ENCODE measurements at places on chromosomes 6 and 20.

GRCh38 chr20:52402950-52403349, 211.4 kb upstream of the ZFP64 start:
- no peak for DNase-seq

DNA sequence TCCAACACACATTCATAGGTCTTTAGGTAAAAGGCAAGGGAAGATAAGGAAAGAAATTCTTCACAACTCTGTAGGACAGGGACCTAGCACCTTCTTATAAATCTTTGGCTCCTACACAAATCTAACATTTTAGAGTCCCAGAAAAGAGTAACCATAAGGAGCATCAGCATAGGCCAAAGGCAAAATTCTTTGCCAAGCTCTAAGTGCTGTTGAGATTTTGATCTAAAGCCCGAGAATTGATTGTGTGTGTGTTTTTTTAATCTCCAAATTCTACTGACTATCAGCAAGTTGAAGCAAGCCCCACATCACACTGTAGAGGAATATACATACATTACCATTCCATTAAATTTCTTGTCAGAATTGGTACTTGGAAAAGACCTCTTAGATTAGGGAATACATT, 233.6 kb downstream of the BTBD9 start:
- no peak for DNase-seq

DNA sequence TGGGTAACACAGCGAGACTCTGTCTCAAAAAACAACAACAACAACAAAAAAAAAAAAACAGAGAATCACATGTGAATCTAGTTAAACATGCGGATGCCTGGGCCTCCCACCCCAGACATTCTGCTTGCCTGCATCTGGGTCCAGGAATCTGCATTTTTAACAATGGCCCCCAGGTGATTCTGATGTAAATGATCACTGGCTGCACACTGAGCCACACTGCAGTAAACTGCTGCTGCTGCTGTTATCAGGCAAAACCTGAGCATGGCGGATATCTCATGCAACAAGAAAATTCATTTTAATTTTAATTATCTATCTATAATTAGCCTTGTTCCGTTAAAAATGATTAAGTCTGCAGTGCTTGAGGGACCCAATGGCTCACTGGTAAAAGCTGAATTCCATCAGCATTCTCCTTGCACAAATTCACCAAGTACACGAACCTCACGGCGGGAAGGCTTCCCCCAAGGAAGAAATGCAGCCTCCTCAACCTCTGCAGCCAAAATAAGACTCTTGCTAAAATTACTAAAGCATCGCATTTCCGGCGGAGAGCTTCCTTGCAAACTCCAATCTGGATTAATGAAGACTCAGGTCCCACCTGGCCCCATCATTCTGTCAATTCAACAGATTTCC, 81.6 kb upstream of the SNX9 start:
- no peak for DNase-seq

DNA sequence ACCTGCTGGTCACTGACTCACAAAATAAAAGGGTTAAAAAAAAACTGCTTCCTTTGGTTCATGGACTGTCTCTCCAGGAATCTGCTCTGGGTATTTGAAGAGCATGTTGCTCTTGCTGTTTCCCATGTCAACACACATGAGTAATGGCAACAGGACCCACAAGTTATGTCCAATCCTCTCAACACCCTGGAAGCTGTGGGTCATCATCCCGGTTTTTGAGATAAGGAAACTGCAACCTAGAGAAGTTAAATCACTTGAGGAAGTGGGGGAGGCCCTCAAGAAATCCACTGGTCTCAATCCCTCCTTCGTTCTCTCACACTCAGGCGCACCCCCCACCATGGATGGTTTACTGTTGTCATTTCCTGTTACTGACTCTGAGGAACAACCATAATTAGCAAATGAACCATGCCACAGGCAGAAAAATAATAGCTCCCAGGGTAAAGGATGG, 12.4 kb downstream of the MAP1LC3A start:
- no peak for DNase-seq

DNA sequence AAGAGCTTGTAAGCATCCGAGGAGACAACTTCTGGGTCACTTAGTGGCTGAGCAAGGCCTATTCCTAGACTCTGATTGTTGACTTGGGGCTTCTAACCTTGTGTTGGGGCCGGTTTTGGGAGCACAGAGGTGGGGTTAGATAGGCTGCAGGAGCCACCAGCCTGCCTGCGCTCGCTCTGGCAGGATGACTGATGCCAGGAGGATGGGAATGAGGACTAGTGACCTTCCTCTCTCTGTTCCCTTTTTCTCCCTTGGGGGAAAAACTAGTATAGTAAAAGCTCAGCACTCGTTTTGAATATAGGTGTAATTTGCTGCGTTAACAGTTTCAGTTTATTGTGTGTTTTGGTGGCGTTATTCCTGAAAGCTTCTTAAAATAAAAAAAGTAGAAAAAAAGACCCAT, 141.5 kb downstream of the ARID1B start:
- DNase-seq, result no peak

- no peak for DNase-seq
Measured at GRCh38 chr6:105838171-105838570, 248.0 kb upstream of the PRDM1 start.

DNA sequence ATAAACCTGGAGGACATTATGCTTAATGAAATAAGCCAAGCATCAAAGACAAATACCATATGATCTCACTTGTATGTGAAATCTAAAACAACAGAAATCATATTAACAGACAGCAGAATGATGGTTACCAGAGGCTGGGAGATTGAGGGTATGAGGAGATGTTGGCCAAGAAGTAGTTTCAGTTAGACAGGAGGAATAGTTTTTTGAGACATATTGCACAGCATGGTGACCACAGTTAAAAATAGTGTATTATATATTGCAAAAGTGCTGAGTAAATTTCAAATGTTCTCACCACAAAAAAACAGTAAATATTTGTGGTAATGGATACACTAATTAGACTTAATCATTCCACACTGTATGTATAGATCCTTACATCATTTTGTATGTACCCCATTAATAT, 1.8 kb downstream of the GABRR1 start:
- DNase-seq, result no peak

- no peak for DNase-seq
Measured at GRCh38 chr6:1279065-1279464, 32.8 kb upstream of the FOXQ1 start.

DNA sequence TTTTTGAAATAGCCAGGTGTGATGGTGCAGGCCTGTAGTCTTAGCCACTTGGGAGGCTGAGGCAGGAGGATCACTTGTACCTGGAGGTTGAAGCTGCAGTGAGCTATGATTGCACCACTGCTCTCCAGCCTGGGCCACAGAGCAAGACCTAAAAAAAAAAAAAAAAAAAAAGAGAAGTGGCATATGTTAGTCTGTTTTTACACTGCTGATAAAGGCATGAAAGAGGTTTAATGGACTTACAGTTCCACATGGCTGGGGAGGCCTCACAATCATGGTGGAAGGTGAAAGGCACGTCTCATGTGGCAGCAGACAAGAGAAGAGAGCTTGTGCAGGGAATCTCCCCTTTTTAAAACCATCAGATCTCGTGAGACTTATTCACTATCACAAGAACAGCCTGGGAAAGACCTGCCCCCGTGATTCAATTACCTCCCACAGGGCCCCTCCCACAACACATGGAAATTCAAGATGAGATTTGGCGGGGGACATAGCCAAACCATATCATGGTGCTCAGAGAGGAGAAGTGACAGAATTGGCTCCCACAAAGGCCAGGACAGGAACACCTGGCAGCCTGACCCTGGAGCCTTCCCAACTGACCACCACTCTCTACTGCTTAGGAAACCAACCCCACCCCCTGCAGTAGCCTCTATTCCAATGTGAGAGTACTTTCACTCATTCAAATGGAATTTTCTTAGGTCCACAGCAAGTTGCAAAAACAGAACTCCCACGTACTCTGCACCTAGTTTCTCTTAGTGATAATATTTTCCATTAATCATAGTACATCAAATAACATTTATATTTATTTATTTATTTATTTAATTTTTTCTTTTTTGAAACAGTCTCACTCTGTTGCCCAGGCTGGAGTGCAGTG, 29.8 kb downstream of the ARHGAP40 start:
- no peak for DNase-seq

- DNase-seq, result no peak
Measured at GRCh38 chr6:138806889-138807288, 11.0 kb downstream of the ECT2L start.

GRCh38 chr20:15564981-15565380, 1008.3 kb downstream of the KIF16B start:
- DNase-seq, result no peak

- DNase-seq, result no peak
Measured at GRCh38 chr6:3222506-3223038, 4.9 kb downstream of the TUBB2B start.

- no peak for DNase-seq
Measured at GRCh38 chr6:104630955-104631354, 228.8 kb downstream of the HACE1 start.

GRCh38 chr6:122286512-122286911, 112.9 kb upstream of the HSF2 start:
- no peak for DNase-seq

DNA sequence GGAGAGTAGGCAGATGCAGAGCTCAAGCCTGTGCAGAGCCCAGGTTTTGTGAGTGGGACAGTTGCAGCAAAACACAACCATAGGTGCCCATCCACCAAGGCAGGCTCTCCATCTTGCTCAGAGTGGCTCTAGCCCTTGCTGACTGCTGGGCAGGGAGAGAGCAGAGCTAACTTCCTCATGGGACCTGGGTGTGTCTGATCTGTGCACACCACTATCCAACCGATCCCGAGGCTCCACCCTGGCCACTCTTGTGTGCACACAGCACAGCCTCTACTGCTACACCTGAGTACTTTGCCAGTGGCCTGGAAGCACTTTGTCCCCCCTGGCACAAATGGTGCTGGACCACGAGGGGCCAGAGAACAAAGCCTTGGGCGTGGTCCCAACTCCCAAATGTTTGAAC, 7.9 kb upstream of the DEFB125 start:
- DNase-seq, result no peak

DNA sequence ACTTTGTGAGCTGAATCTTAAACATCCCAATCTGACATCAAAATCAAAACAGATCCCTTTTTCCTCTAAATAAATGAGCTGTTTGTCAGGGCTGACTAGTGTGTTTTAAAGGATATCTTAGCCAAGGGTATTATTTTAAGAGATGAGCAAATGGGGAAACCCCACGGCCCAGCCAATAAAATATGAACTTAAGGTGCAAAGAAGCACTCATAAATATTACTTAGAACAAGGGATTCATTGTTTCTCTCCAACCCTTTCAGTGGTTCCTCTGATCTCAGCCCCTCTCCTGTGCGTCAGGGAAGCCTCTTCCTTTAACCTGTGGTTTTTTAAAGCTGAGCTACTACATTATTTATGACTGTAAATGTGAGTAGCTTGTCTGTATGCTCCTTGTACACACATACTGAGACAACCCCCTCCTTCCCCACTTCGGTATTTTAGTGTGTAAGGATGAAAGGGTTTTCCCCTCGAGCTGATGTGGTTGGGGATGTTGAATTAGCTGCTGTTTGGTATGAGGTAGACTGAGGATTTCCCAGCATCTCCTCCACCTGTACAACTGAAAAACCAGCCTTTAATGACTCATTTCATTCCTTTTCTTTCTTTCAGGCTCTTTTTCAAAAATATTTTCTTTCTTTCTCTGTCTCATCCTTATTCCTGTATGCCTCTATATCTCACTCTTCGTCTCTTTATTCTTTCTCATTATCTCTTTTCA, 6.5 kb downstream of the BMP5 start:
- DNase-seq, result no peak

- DNase-seq, result no peak
Measured at GRCh38 chr6:148524471-148524882, 181.8 kb downstream of the SASH1 start.

GRCh38 chr6:2230659-2231277, 14.6 kb downstream of the GMDS start:
- no peak for DNase-seq

DNA sequence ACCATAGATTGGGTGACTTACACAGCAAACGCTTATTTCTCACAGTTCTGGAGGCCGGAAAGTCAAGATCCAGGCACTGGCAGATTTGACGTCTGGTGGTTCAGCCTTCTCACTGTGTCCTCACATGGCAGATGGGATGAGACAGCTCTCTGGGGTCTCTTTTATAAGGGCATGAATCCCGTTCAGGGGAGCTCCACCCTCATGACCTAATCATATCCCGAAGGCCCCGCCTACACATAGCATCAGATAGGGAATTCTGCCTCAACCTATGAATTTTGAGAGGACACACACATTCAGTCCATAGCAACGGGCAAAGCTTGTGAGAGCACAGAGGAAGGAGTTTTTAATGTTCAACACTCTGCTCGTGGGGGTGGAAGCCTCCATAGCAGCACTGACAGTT, 27.5 kb downstream of the DAAM2 start:
- DNase-seq, result no peak

GRCh38 chr20:59817846-59818615, 115.4 kb downstream of the SYCP2 start:
- no peak for DNase-seq

GRCh38 chr20:951384-952169, 35.4 kb upstream of the ANGPT4 start:
- no peak for DNase-seq

GRCh38 chr20:37220731-37221130, 40.9 kb downstream of the GHRH start:
- DNase-seq, result no peak

DNA sequence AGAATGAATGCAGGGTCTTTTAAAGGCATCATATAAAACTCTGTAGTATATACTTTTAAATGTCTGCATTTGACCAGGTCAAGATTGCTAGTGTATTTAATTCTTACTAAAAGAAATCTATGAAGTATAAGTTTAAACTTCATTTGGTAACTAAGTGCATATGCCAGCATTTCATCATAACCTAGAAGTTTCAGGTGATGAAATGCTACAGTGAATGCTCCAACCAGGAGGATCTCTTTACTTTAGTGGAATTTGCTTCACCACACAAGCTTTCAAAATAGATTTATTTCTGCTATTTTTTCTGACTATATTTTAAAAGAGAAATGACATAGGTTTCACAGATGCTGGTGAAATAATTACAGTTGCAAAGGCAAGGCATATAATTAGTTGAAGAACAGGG, 141.9 kb downstream of the HIVEP2 start:
- DNase-seq, result no peak

GRCh38 chr6:29092957-29093356, 5.8 kb upstream of the OR2B3 start:
- DNase-seq, result no peak

DNA sequence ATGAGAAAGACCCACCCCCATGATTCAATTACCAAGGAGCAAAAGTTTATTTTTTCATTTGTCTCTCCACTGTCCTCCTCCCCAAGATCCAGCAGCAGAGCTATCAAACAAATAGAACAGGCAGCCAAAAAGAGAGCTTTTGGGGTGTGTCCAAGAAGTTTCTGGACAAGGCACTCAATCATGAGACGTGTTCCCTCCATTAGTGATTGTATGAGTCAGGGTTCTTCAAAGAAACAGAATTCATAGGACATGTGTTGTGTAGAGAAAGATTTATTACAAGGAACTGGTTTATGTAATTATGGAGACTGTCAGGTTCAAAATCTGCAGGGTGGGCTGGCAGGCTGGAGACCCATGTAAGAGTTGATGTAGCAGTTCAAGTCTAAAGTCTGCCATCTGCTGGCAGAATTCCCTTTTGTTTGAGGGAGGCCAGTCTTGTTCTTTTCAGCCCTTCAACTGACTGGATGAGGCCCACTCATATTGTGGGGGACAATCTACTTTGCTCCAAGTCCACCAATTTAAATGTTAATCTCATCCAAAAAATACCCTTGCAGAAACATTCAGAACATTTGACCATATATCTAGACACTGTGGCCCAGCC, 248.1 kb upstream of the OPRM1 start:
- DNase-seq, result no peak

GRCh38 chr20:64133951-64134407, 26.6 kb upstream of the NPBWR2 start:
- no peak for DNase-seq

- no peak for DNase-seq
Measured at GRCh38 chr20:37314617-37315016, 25.2 kb downstream of the MANBAL start.

- DNase-seq, result no peak
Measured at GRCh38 chr6:40159865-40160264, 225.6 kb upstream of the MOCS1 start.
